ENCODE measurements at places on chromosomes 3 and 15. TPM values are rescaled to one million over a fixed set of nuclear protein-coding genes. Genes with fewer than 3 reads are reported as not detected.

DNA sequence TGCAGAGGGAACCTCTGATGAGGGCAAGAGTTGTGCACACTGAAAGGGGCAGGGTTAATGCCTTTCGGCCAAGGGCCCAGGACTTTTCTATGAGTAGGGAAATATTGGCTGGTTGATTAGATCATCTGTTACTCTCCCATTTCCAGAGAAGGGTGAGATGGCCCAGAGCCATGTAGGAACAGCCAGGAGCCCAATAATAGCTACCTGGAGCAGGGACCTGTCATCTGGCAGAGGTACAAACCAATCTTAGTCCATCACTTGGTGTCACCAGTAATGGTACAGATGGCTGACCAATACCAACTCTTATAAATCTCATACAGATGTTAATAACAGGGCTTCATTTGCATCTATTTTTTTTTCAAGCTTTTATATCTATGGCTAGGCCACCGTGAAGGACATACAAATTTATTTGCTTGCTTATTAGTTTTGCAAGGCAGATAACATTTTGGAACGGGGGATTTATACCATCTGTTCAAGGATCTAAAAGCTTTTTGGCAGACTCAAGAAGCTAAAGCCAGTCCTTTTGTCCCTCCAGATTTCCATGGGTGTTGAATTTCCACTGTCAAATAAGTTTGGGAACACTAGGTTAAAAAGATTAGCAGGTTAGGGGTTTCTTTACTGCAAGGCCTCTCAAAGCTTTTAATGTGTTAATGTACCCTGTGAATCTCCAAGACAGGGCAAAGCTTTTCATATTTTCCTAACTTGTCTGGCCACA is 79.3 kb downstream of the TNIK start:
- H3K4me1 ChIP-seq: peaks cover 58% of the 10 kb centered on the region
- H3K4me3 ChIP-seq: no peak overlapping the region
- no peak overlapping the region for H3K27ac ChIP-seq
- no peak for DNase-seq
- H3K27me3 ChIP-seq: no peaks in the 10 kb centered on the region

The SHC4 gene
- total RNA-seq: 4.9 TPM

DNA sequence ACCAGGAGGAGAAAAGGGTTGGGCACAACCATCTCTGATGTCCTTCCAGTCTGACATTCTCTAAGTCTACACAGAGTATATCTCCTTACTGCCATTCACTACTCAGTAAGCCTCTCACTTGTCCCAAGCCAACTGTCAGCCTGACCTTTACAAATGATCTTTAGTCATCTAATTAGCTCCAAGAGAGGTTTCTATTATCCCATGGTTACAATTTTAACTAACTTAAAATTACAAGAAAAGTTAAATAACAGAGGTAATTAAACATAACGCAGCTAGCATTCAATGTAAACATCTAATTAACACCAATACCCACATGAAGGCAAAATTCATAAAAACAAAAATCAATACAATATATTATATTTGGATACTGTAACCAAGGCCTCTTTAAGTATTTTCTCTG is 126.9 kb downstream of the LSAMP start:
- no peak overlapping the region for H3K27ac ChIP-seq
- H3K4me3 ChIP-seq: no peak overlapping the region
- no peaks in the 10 kb centered on the region for H3K27me3 ChIP-seq
- no peak for DNase-seq
- H3K36me3 ChIP-seq: no peaks in the 10 kb centered on the region
- peaks cover 10% of the 10 kb centered on the region for H3K4me1 ChIP-seq

The NFKBIZ gene
- 6.2 TPM for total RNA-seq

The RETNLB gene
- total RNA-seq: not detected

DNA sequence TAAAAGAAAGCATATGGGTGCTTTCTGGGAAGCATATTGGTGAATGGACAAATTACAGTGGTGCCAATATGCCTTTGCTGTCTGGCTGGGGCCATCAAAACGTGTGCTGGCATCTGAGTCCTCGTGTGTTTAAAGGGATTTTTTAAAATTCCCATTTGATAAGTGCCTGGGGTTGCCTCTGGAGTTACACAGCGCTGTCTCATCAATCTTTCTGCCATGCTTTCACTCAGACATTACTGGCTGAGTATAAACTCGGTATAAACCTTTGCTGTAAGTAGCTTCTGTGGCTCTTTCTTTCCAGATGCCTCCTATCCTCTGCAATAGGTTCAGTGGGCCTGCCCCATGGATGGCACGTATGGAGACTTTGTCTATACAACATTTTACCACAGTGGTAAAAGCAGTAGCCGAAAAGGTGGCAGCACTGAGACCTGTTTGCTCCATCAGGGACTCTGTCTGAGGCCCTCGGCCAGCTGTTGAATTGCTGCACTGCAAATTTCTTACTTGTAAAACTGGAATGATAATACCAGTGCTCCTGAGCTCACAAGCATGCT is 195.5 kb downstream of the LPP start:
- H3K27me3 ChIP-seq: no peaks in the 10 kb centered on the region
- no peak for DNase-seq
- H3K27ac ChIP-seq: no peak overlapping the region
- no peaks in the 10 kb centered on the region for H3K36me3 ChIP-seq

DNA sequence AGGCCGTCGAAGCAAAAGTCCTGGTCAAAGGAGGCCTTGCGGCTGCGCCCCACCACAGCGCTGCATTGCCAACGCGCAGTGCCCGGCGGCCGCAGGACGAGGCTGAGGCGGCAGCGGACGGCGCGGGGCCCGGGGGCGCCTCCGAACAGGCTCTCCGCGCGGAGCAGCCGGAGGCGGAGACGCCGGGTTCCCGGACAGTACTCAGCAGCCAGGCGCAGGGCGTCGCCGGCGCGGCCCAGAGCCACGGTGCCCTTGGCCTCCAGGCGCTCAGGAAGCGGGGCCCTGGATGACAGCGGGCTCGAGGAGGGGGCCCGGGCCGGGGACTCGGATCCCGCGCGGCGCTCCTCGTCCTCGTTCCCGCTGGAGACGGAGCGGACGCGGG is 1.1 kb downstream of the C2CD4B start:
- H3K27ac ChIP-seq: no peak overlapping the region
- peaks cover 89% of the 10 kb centered on the region for H3K27me3 ChIP-seq

DNA sequence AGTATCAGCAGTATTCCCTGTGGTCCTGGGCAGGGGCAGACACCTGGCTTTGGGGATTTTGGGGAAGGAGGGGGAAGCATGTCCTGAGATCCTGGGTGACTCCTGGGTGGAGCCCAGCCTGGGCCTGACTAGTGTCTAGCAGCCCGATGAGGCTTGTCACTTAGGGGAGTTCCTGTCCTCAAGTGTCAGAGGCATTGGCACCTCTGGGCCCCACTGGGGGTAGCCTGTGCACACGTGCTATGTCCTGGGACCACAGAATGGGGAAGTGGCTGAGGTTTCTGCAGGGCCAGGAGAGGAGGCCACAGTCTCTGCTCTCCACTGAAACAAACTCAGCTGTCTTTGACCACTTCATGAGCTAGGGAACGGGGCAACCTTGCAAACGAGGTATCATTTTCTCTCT is 31.5 kb upstream of the ADCY5 start:
- peaks cover 9% of the 10 kb centered on the region for H3K4me1 ChIP-seq
- no peaks in the 10 kb centered on the region for H3K27me3 ChIP-seq
- DNase-seq: no peak
- no peak overlapping the region for H3K4me3 ChIP-seq
- no peak overlapping the region for H3K27ac ChIP-seq

The MB21D2 gene
- total RNA-seq: 4.9 TPM

- no peak for DNase-seq
- no peak overlapping the region for H3K27ac ChIP-seq
- H3K36me3 ChIP-seq: peaks cover 16% of the 10 kb centered on the region
- no peaks in the 10 kb centered on the region for H3K27me3 ChIP-seq
- H3K4me1 ChIP-seq: peaks cover 33% of the 10 kb centered on the region
Measured at GRCh38 chr15:89192136-89192535, 29.2 kb downstream of the RLBP1 start.

- no peak for DNase-seq
- no peaks in the 10 kb centered on the region for H3K27me3 ChIP-seq
- H3K36me3 ChIP-seq: peaks cover 7% of the 10 kb centered on the region
- no peak overlapping the region for H3K27ac ChIP-seq
- no peaks in the 10 kb centered on the region for H3K4me1 ChIP-seq
- no peak overlapping the region for H3K4me3 ChIP-seq
Measured at GRCh38 chr3:13716540-13717221, 163.2 kb downstream of the WNT7A start.

The ADAMTSL3 gene
- not detected for total RNA-seq

The IL16 gene
- 0.05 TPM for total RNA-seq
